ENCODE measurements at places on chromosomes 2 and 18.
A peak's percentile ranks its signal among the peaks of the same experiment; 100 is the strongest.

DNA sequence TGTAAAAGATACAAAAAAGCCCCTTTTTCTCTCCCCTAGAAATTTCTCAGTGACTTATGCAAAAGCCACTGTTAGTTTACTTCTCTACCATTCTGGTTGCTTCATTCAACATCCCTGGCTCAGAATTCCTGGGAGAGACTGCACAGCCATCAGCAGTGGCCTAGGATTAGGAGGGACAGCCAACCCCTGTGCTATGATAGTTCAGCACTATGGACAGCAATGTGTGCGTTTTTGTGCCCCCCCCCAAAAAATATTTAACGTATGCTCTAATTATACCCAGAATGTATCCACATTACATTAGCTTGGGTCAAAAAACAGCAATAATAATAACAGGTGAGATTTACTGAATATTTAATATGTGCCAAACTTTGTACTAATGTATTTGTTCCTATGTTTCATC, 29.0 kb downstream of the OSR1 start:
- H3K36me3 ChIP-seq: no peaks in the 10 kb centered on the region
- no peak for DNase-seq
- no peak overlapping the region for H3K27ac ChIP-seq

- H3K36me3 ChIP-seq: no peaks in the 10 kb centered on the region
- no peak for DNase-seq
- H3K27ac ChIP-seq: 0 out of 2 replicates have a peak overlapping the region, but pooled peaks have one; percentile 5
- H3K4me3 ChIP-seq: no peak overlapping the region
Observed at GRCh38 chr18:49071317-49071716, 120.6 kb upstream of the SMAD7 start.

- peaks cover 20% of the 10 kb centered on the region for H3K4me1 ChIP-seq
- H3K27ac ChIP-seq: no peak overlapping the region
- DNase-seq: peak; percentile 36
- no peak overlapping the region for H3K4me3 ChIP-seq
- H3K27me3 ChIP-seq: no peaks in the 10 kb centered on the region
- H3K36me3 ChIP-seq: peaks cover 9% of the 10 kb centered on the region
Observed at GRCh38 chr2:69032336-69032735, 19.4 kb downstream of the ANTXR1 start.

- no peak for DNase-seq
- no peaks in the 10 kb centered on the region for H3K36me3 ChIP-seq
- no peak overlapping the region for H3K4me3 ChIP-seq
- H3K27ac ChIP-seq: no peak overlapping the region
- H3K27me3 ChIP-seq: no peaks in the 10 kb centered on the region
Observed at GRCh38 chr2:60413814-60414168, 139.7 kb downstream of the BCL11A start.

DNA sequence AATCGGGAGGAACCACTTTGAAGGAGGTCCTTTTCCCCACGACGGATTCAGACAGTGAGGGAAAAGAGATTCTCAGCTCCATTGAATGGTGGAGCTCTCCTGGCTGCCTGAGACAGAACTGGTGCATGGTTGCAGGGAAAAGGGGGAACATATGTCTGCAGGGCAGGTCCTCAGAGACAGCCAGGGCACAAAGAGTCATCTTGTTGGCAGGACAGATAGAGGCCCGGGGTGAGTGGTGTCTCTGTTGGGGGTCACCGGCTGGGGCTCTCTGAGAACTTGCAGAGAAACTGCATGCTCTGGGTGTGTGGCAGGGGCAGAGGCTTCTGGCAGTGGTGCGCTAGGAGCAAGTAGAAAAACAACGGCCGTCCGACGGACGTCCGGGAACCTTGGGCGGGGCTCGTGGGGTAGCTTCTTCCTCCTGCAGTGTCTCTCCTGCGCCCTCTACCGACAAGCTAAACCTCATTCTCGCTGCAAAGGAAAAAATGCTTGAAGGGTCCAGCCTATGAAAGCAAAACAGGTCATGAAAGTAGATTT, 94.3 kb downstream of the CDCA7 start:
- peak overlapping the region; percentile 25 for H3K4me3 ChIP-seq
- no peaks in the 10 kb centered on the region for H3K36me3 ChIP-seq
- DNase-seq: peak; percentile 73
- H3K27ac ChIP-seq: peak overlapping the region; percentile 13
- peaks cover 14% of the 10 kb centered on the region for H3K27me3 ChIP-seq
